ENCODE measurements at places on chromosomes 2 and 18.

DNA sequence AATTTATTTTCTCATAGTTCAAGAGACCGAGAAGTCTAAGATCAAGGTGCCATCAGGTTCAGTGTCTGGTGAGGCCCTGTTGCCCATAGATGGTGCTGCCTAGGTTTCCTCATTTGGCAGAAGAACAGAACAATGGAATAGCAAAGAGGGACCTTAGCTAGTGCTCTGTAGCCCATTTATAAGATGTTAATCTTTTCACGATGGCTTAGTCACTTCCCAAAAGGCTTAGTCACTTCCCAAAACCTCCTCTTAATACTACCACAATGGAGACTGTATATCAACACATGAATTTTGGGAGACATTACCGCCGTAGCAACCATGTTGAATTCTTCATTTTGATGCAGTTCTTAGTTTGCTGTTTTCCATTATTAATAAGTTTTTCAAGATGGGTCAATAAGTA is 246.3 kb upstream of the NRP2 start:
- peak; percentile 51 for DNase-seq

DNA sequence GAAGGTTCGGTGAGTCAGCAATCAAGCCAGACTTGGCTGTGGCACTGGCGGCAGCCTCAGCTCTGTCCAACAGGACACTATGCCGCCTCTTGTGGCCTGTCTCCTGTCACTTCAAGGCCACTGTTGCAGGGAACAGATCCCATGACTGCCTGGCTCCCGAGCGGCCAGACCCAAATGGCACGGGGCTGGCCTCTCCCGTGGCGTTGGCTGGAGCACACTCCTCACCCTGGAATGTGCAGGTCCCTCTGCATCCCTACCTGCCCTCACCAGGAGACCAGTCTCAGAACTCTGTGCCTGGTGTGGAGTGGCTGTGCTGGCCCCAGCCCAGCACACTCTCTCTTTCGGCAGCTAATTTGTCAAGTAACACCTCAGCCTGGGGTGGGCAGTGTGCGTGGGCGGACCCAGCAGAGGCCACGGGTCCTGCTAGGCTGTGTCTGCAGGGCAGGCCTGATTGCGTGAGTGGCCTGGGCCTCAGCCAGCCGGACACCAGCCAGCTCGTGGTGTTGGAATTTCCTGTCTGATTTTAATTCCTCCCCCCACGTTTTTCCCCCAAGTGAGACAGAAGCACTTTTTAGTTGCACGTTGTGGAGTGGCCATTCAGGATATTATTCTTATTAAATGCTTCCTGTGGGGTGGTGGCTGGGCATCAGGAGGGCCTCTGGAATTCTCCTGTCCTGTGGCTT is 179.3 kb downstream of the GLI2 start:
- DNase-seq, result peak; percentile 86

GRCh38 chr2:73268366-73268829 is 15.9 kb downstream of the FBXO41 start:
- DNase-seq, result no peak

- DNase-seq, result no peak
These were observed 895.2 kb upstream of the ZEB2 start for GRCh38 chr2:145415151-145415550.

DNA sequence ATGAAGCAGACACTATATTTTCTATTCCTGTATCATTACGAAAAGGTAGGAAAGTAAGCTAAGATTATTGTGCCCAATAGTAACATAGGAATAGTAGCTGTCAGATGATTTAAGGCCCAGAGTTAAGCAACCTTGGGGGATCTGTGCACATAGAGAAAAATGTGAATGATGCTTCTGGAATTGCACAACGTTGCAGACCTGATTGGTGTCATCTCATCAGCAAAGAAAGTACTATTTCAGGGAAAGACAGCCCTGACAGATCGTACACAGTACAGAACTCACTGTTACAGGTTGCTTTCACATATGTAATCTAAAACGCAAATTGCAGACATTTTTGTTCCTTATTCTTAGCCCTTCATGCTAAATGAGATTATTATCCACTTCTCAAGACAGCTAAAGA is 535.9 kb downstream of the TRIB2 start:
- no peak for DNase-seq

DNA sequence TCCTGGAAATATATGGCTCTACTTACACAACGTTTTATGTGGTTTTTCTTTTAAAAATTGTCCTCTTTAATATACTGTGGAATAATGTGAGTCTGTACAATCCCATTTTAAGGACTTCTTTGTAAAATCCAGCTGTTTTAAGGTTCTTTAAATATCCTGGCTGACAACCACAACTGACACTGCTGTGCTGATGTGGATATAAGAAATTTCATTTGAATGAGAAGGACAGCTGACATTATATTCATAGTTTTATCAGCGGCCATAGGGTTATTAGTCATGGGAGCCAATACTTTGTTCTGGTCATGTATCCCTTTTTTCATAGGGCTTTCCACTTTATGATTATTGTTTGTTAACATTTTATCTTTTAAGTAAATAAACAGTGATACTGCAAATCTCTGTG is 169.5 kb downstream of the CAMKMT start:
- DNase-seq, result no peak

GRCh38 chr2:368386-368785 is 80.5 kb upstream of the ALKAL2 start:
- no peak for DNase-seq

DNA sequence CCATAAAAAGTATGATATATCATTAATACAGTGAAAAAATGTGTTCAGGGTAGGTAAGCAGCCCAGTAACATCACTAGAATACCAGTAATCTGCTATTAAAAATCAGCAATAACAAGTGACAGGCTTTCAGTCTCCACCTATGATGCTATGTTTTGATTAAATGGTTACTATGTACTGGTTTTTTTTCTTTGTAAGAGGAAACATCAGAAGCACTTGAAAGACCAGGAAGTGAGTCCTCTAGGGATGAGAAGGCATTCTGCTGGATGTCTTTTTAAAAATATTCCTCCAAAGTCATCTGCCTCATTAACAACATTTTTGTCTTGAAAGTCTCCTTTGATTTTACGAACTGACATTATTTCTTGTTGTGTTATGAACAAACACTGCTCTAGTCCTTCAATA is 136.0 kb upstream of the FAM98A start:
- DNase-seq, result no peak

- DNase-seq, result peak; percentile 2
These were observed 280.9 kb upstream of the FANCL start for GRCh38 chr2:58521803-58522554.

DNA sequence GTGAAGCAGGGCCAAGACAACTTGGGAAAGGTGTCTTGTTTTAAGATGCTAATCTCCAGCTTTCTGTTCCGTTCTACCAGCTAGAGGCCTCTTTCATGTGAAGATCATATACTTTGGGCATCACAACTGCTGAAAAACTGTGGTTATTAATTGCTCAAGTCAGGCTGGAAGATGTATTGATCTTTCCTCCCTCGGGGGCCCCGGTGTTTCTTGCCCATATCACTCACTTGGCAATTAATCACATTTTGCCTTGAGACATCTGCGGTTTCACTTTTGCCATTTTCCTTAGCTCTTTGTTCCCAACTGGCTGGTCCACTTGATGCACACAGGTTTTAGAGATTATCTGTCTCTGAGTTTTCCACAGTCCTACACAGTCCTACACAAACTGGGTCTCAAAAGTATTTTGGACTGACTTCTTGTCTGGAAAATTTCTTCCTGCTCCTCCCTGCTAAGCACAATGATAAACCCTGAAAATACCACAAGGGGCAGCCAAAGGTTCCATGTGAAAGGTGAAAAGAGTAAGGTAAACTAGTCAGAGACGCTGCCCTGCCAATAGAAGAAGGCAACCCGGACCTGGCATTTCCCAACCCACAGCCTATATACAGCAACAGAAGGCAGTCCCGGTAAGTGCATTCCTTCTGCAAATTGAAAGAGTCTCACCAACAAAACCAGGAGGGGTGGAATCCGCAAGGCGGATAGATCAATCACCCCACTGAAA is 181.0 kb downstream of the AFF3 start:
- no peak for DNase-seq

DNA sequence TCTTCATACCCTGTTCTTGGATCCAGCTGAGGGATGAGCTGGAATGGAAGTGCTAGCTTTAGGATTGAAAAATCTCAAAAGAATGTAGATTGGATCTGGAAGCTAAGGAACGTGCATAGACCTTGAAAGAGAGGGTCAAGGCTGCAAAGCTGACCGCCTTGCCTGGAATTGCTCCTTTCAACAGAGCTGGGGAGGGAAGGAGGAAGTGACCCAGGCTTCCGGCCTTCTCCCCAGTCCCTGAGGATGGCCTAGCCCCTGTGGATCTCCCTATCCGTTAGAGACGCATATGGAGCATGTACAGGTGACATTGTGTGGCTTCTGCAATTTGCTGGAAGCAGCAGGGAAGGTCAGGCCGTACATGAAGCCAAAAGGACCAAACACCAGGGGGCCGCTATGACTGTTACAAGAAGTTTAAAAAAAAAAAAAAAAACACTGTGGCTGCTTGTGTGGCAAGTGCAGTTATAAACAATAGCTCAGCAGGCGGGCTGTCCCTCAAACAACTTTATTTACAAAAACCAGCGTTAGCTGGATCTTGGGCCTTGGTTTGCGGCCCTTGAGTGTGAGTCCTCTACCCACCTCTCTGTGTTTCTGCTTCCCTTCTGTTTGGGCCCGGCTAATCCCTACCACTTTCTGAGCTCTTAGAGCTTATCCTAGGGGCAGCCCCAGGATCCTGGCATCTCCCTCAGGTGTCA is 227.6 kb downstream of the SEPTIN10 start:
- no peak for DNase-seq

GRCh38 chr2:101219246-101219645 is 33.4 kb upstream of the CNOT11 start:
- no peak for DNase-seq

GRCh38 chr18:1147730-1148129 is 243.1 kb downstream of the ADCYAP1 start:
- DNase-seq, result no peak

DNA sequence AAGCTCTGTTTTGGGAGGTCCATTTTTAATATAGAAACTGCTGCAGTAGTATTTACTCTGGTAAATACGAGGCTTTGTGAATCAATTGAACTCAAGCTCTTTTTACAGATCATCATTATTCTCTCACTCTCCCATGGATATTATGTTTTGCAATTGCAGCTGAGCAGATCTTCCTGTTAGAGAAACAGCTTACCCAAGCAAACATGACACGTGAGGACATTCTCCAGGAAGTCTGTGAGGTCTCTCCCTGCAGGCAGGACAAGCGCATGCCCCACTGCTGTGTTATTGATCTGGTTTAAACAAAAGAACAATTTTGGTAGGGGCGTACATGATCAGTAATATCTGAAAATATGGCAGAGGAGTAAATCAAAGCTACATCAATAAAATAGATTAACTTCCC is 72.1 kb downstream of the COL6A3 start:
- peak; percentile 65 for DNase-seq

GRCh38 chr2:225293638-225294037 is 105.9 kb upstream of the NYAP2 start:
- no peak for DNase-seq

DNA sequence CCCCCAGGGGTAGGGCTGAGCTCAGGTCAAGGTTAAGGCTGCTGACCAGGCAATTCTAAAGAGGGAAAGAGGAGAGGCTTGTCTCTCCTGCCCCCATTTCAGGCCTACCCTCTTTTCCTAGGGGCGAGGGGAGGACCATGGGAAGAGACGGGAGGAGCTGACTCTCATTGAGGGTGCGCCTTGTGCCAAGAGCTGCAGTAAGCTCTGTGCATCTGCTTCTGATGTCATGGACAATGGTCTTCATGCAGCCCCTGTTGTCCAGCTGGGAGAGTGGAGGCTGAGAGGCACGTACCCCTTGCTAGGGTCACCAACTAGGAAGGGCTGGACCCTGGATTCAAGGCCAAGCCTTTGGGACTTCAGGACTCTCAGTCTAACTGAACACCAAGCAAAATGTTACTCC is 45.2 kb downstream of the PTGR3 start:
- DNase-seq, result no peak

- no peak for DNase-seq
These were observed 40.7 kb downstream of the KLHL14 start for GRCh38 chr18:32732165-32732564.

- no peak for DNase-seq
These were observed 771.7 kb downstream of the ADCYAP1 start for GRCh38 chr18:1676387-1676786.

DNA sequence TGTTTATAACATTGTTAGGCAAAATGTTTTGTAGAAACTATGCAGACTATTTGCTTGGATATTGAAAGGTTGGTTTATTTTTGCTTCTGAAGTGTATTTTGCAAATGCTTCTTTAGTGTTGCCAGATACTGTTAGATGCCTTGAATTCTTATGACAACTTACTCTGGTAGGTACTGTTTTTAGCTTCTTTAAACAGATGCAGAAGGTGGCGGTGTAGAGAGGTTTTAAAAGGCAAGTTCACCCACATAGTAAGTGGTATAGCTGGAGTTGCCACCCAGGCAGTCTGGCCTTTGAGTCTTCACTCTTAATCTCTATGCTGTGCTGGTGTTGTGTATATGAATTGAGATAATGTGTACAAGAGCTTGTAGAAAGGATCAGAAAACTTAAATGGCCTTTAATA is 3.6 kb downstream of the PCYOX1 start:
- DNase-seq, result no peak

DNA sequence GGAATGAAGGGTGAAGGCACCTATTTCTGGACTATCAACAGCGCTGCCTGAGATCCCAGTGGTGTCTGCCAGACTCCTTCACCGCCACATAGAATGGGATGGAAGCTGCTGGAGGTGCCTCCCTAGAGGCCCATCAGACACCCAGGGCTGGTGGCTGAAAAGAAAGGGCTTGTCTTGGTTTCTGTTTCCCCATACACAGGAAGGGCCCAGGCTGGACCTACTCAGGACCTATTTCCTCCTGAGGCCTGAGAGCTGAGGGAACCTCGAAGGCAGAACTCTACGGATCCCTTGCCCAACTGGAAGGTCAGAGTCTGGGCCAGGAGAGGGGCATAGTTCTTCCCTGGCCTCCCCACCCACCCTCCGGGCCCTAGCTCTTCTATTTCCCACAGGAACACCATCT is 2.9 kb upstream of the CLEC4F start:
- DNase-seq, result no peak

- DNase-seq, result no peak
These were observed 27.9 kb upstream of the SOX11 start for GRCh38 chr2:5664278-5664681.

DNA sequence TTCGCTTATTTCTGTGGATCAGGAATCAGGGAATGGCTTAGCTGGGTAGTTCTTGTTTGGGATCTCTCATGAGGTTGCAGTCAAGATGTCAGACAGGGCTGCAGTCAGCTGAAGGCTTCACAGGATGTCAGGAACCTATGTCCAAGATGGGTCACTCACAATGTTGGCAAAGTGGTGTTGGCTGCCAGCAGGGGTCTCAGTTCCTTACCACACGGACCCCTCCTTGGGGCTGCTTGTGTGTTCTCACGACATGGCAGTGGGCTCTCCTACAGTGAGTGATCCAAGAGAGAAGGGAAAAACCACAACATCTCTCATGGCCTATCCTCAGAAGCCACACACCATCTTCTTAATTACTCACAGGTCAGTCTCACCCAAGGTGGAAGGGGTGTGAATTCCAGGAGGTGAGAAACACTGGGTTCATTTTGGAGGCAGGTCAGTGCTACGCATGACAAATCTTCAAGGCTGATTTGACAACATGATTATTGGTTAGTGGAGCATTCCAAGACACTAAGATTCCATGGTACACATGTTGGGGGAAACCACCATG is 1.3 kb upstream of the ANTXR1 start:
- no peak for DNase-seq

GRCh38 chr2:73987948-73988700 is 3.4 kb downstream of the TET3 start:
- no peak for DNase-seq

- no peak for DNase-seq
These were observed 14.5 kb downstream of the KCNS3 start for GRCh38 chr2:17892770-17893534.

All from fibroblast of mammary gland (primary cell).